ENCODE measurements at places on chromosomes 12 and 14.

GRCh38 chr12:25811656-25812126 is 146.8 kb upstream of the RASSF8 start:
- no peak for DNase-seq

GRCh38 chr12:92278378-92278828 is 132.8 kb upstream of the BTG1 start:
- no peak for DNase-seq

DNA sequence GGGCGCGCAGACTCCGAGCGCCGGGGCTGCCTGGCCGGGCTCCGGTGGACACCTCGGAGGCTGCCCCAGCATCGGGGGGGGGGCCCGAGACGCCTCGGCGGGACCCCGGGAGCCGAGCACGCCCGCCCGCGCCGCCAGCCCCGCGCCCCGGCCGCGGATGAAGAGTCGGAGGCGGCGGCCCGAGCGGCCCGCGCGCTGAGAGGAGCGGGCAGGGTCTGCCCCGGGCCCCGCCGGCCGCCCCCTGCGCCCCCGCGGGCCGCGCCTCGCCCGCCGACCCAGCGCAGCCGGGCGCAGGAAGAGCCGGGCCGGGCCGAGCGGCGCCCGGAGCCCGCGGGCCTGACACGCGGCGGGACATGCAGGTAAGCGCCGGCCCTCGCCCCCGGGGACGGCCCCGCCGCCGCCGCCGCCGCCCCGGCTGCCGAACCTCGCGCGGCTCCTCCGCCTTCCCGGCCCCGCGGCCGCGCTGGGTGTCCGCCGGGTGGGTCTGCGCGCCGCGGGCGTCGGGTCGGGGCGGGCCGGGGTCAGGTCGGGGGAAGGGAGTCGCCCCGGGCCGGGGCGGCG is 63.7 kb downstream of the FBXL14 start:
- DNase-seq: no peak

GRCh38 chr12:22658214-22658613 is 33.2 kb downstream of the ETNK1 start:
- DNase-seq: no peak

DNA sequence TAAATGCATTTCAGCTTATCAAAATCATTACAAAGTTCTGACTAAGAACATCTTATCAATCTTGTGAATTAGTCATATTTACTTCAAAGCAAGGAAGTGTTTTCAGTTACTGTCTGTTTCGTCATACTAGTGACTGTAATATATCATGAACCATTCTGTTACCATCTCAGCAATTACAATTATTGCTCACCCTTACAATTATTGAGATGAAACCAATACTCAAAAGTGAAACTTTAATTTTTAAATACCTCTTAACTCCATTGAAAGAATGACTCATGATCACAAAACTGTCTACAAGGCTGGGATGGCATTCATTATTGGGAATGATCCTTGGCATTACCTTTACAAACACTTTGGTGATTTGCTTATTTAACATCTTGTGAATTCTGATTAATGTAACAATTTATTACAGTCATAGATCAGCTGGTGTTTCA is 90.3 kb downstream of the RPS6KA5 start:
- no peak for DNase-seq

DNA sequence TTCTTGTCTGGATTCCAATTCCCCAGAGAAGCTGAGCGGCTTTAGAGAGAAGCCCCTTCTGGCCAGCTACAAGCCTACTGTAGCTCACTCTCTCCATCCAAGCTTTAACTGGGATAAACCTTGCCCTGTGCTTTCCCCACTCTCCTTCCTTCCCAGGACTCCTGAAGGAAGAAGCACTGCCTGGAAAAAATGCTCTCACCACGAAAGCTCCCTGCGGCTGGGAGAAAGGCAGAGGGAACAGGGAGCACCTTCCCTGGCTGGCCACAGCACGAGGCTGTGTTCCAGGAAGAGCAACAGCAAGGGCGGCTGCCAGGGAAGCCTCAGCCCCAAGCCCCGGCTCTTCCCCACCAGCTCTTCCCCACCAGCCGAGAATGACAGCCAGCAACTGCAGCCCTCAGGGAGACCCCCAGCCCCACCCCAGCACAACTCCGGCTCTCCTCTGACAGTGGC is 40.8 kb upstream of the PNMA1 start:
- no peak for DNase-seq

- DNase-seq: no peak
These were observed 226.1 kb downstream of the CHST11 start for GRCh38 chr12:104682790-104683279.

- DNase-seq: no peak
These were observed 10.0 kb downstream of the NUAK1 start for GRCh38 chr12:106128585-106129328.

- DNase-seq: no peak
These were observed 36.8 kb upstream of the SPTSSA start for GRCh38 chr14:34498684-34499412.

DNA sequence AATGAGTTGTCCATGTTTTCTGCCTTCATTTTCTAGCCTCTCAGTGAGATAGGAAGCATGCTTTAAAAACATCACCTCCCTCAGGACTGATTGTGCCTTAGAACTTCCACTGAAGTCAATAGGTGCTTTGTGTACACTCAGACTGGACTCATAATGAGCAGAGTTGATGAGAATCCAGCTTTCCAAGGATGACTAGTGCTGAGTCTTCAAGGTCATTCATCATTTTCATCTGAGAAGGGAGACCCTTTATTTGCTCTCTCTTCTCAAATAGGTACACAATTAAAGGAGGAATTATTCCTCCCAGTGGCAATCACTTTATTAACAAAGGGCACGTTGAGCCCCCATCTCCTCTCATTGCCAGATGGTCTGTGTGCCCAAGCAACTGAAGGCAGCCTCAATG is 210.9 kb upstream of the PRKD1 start:
- no peak for DNase-seq

- no peak for DNase-seq
These were observed 3.1 kb upstream of the HOTAIR start for GRCh38 chr12:53977596-53978445.

GRCh38 chr12:132109741-132110140 is 34.4 kb downstream of the DDX51 start:
- DNase-seq: no peak

- no peak for DNase-seq
These were observed 74.1 kb downstream of the CACNA1C start for GRCh38 chr12:2126676-2127406.

GRCh38 chr14:45185100-45185814 is 49.5 kb downstream of the FANCM start:
- no peak for DNase-seq

DNA sequence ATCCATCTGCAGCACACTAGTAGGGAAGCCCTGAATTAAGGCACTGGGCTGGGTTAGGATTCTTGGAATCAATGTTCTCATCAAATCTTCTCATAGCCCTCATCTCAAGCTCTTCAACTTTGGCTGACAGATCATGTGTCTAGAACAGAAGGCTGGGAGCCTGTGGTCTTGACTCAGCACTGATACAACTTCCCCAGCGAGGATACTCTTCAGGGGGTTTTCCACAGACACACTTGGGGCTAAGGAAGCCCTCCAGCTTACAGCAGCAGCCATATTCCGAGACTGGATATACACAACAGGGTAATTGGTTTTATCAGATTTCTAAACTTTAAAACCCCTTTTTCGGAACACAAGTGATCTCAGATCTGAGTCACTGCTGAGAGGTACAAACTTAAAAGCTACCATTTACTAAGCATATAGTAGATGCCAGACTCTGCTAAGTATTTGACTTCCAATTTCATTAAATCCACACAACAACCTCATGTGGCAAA is 3.5 kb downstream of the FMNL3 start:
- peak; percentile 26 for DNase-seq

GRCh38 chr14:106067935-106068334 is 541.6 kb downstream of the TMEM121 start:
- DNase-seq: peak; percentile 0

- DNase-seq: no peak
These were observed 23.1 kb downstream of the FBRSL1 start for GRCh38 chr12:132513070-132513398.

DNA sequence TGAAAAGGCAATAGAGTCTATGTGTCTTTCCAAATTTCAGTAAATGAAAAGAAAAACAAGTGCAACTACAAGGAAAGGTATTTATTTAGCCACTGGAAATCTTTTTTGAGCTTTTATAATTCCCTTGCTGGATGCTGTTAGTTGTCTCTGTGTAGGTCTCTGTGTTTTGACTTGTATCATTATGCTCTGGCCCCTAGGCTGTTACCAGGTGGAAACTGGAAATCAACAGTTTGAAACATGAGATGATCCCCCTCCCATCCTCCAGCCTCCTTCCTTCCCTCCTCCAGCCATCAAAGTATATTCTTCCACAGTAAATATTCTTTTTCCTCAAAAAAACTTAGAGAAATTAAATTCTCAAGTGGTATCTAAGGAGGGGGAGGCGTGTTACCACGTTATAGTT is 934 bp upstream of the DCN start:
- no peak for DNase-seq

GRCh38 chr12:49527361-49528130 is 11.3 kb upstream of the KCNH3 start:
- DNase-seq: no peak

- DNase-seq: no peak
These were observed 15.9 kb downstream of the PACS2 start for GRCh38 chr14:105330491-105330895.

- DNase-seq: peak; percentile 15
These were observed 363.4 kb downstream of the DAD1 start for GRCh38 chr14:22225516-22226140.

DNA sequence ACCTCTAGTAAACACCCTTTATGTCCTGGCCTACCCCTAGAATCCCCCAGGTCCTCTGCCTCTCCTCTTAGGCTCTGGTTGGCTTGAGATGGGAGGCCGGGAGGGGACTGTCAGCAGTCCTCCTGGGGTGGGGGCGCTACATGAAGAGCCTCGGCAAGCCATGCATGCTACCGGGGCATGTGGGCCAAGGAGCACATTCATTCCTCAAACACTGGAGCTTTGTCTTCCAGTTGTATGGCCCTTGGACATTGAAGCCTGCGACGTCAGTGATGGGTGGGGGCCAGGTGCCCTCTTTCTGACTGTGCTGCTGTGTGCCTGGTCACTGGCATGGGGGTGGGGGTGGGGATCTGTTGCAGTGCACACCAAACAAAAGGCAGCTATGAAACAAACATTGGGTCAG is 15.8 kb upstream of the CELA1 start:
- no peak for DNase-seq

DNA sequence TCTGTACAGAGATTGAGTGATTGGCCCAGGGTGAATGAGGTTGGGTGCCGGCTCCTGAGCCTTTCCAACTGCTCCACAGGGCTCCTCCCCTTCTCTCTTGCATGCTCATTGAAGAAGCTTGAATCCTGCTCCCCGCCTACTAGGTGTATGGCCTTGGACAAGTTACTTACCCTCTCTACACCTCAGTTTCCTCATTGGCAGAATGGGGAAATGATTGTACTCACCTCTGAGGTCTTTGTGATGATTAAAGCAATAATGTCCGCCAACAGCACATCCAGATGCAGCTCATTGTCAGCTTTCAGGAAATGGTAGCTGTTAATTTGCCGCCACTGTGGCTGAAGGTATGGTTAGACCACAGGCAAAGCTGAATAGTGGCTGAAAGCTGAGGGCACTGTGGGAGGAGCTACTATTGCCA is 174.1 kb downstream of the CRADD start:
- no peak for DNase-seq

All from trophoblast cell (in vitro differentiated cells and primary cell).